ENCODE measurements at places on chromosomes 5 and 9.

DNA sequence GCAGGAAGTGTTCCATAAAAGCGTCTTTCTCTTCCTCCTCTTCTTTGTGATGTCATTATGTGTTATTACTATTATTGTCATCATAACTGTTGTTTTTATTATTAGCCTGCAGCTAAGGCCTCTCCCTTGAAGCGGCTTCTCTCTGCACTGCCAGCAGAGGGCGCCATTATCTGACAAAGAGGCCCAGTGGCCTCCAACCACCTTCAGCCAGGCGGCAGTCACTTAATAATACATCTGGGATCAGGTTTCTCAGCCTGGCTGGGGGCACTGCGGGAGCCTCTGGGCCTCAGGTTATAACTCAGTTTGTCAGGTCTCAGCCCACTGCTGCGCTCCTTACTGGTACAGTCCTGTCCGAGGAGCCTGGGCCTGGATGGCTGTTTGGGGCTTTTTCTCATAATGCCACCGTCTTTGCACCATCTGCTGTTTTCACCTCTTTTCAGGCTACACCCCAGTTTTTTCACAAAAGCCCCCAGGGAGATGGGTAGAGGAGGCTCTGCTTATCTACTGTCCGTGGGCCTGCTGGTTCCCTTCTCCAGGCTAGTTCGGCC, 281.9 kb downstream of the NSG2 start:
- DNase-seq: no peak

DNA sequence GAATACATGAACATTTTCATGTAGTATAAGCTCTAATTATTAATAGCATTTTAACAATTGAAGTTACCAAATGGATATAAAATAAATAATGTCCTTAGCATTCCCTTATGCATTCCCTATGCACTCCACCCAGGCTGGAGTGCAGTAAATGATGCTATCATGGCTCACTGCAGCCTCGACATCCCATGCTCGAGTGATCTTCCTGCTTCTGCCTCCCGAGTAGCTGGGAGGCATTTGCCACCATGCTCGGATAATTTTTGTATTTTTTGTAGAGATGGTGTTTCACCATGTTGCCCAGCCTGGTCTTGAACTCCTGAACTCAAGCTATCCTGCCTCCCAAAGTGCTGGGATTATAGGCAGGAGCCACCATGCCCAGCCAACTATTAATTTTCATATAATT, 184.0 kb downstream of the PBX3 start:
- no peak for DNase-seq

- no peak for DNase-seq
These were observed 31.0 kb downstream of the ABLIM3 start for GRCh38 chr5:149172261-149172660.

- DNase-seq: no peak
These were observed 9.8 kb upstream of the FANCC start for GRCh38 chr9:95327239-95327865.

DNA sequence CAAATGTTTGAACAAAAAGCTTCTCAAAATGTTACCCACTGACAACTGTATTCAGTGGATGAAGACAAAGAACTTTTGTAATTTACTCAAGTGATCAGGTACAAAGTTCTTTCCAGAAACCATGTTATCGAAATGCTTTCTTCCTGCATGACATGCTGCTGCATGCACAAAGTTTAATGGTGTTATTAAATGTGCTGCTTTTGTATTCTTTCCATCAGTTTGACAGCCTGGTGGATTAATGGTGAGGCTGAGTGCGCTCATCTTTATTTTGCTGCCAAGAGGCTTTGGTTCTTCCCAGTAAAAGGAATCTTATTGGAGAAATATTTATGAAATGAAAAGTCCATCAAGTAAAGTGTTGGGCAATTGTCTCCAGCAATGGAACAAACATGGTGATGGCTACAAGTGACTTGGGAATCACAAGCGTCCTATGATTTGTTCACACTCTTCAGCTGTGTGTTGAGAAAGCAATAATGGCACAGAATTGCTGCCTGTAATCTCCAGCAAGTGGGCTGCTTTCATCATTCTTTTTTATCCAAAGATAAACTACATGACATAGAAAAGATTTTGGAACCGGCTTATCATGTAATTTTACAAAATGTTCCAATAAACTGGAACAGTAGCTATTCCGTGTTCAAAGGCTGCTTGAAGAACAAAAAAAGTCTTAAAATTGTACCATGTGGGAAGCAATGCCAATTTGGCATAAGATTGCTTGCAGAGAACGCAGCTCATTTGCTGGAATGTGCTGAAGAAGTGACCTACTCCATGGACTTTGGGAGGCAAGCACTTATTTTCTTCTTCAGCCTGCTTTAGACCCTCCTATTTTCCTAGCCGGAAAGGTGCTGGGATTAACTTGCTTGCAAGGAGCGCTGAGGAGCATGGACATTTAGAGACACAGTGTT, 153.1 kb downstream of the HSD17B3 start:
- DNase-seq: no peak

GRCh38 chr9:135885100-135885853, 22.1 kb downstream of the CAMSAP1 start:
- peak; percentile 41 for DNase-seq

GRCh38 chr5:40649463-40650030, 30.2 kb upstream of the PTGER4 start:
- no peak for DNase-seq

DNA sequence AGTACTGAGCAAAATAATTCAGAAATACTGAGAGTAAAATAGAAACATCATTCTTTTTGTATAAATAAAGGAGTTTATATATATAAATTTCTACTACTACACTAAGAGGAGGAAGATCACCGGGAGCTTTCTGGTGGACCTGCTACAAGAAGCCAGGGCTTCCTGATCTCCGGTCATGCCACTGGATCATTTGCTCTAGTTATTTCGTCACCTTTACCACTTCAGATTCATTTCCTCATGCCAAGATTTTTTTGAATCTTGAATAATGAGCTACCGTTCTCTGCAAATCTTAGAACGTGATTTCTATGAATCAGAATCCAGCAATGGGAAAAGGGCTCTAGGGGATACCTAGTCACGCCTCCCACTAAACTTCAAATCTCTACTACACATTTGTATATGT, 51.9 kb upstream of the TBC1D9B start:
- no peak for DNase-seq

DNA sequence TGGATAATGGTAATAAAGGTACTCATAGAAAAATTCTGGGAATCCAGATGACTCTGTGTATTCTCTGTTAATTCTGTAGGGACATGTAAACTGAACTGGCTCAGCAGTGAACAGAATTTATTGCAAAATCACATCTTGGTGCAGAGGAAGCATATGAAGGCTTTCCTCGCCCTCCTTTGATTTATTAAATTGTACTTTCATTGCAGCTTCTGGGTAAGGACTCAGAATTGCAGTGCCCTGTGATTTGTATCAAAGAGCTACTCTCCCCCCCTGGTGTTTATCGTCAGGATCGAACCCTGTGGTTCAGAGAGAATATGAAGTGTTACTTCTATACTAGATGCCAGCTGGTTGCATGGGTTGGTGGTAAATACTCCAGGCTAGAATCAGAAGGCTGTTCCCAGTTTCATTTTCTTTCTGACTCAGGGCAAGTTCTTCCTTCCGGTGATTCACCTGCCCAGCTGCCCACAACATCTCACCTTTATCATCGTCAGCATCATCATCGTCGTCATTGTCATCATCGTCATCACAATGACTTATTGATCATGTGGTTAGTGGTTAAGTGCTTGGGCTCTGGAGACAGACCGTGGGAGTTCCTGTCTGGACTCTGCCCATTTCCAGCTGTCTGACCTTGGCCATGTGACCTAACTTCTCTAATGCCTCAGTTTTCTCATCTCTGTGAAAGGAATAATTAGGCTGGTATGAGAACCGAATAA, 238.8 kb downstream of the ARHGAP26 start:
- DNase-seq: peak; percentile 80

- DNase-seq: no peak
These were observed 288.8 kb upstream of the ADAMTSL1 start for GRCh38 chr9:18185196-18185595.

DNA sequence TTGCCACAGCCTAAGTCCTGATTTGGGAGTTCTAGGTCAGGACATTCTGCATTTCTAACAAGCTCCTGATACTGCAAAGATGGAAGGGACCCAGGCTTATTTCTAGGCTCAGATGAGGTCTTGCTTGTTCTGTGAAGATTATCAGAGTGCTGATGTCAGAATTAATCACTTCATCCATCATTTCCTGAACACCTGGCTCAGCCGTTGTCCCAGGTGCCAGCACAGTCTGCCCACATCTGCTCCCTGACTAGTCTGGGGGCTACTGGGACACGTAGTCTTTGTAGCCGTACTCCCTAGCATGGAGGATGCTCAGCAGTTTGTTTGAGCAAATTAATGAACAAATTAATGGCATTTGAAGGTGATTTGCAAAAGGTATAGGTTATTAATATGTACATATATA, 17.9 kb upstream of the SPINK4 start:
- no peak for DNase-seq

DNA sequence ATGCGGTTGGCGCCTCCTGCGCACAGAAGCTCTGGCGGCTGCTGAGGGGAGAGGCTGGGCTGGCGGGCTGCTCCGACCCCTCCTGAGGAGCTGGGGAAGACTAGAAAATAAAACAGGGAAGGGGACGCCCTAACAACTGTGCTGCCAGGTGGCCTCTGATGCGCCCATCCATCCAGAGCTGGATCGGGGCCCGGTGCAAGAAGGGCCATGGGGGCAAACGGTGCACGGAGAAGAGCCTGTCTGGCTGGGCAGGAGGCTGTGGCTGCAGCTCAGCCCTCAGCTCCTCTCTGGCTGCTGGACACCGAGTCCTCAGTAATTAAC, 21.0 kb upstream of the MRNIP start:
- DNase-seq: no peak

GRCh38 chr5:10272053-10272874, 22.2 kb downstream of the CCT5 start:
- no peak for DNase-seq

GRCh38 chr9:134283111-134283515, 43.1 kb upstream of the RXRA start:
- no peak for DNase-seq

DNA sequence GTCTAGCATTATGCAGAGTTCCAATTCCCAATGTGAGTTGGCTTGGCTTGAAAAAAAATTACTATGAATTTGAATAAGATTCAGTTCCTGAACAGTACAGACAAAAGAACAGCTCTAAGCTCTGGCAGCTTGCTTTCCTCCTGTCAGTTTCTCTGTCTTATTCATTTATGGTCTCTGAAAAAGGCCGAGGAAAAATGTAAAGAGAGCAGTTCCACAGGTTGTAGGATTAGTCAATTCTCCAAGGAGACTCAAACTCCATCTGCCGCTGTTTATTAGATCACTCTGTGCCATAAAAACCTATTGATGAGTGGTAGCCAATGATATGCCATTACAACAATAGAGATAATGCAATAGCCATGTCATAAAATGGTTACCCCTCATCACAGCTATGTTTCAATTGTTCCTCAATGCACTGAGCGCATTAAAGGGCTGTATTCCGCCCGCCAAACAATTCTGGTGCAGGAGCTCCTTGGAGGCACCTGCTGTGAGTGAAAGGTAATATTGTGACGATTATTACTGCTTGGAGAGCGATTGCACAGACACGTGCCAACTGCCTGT, 188.2 kb downstream of the ARRDC3 start:
- no peak for DNase-seq

- no peak for DNase-seq
These were observed 55.3 kb upstream of the POU4F3 start for GRCh38 chr5:146283344-146283761.

GRCh38 chr5:136211282-136212040, 18.5 kb upstream of the SMIM32 start:
- no peak for DNase-seq

DNA sequence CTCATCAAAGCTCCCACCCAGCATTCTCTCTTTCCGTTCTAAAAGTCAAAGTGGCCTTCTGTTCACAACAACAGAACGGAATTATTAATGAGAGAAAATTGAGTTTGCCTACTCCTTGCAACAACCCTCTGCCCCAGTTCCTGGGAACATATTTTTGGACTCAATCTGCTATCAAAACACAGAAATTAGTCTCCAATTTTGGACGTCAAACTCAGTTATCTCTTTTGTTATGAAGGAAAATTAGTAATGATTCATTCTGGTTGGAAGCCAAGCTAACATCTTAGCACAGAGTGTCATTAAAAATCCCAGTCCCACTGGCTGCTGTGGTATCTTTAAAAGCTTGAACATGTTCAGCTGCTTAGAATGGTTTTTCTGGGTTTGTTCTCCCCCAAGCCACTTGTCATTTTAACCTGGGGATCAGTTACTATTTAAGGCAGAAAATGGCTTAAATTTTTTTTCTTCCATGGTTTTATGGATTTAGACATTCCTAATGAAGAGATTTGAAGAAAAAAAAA, 343.2 kb downstream of the TRIM32 start:
- no peak for DNase-seq

DNA sequence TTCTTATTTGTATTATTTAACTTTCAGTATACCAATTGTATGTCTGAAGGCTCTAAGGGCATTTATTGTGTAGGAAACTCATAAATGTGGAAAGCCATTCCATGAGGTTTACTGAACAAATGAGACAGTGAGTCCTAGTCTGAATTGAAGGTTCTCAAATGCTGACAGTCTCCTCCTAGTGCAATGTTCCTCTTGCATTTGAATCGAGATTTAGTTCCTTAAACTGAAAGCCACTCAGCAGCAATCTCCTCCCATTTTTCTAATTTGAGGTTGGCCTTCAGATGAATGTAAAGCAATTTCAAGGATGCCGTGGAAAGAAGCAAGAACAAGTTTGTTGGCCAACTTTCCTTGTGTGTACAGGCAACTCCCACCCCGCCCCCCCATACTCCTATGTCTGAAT, 493.2 kb upstream of the KLF4 start:
- DNase-seq: no peak

DNA sequence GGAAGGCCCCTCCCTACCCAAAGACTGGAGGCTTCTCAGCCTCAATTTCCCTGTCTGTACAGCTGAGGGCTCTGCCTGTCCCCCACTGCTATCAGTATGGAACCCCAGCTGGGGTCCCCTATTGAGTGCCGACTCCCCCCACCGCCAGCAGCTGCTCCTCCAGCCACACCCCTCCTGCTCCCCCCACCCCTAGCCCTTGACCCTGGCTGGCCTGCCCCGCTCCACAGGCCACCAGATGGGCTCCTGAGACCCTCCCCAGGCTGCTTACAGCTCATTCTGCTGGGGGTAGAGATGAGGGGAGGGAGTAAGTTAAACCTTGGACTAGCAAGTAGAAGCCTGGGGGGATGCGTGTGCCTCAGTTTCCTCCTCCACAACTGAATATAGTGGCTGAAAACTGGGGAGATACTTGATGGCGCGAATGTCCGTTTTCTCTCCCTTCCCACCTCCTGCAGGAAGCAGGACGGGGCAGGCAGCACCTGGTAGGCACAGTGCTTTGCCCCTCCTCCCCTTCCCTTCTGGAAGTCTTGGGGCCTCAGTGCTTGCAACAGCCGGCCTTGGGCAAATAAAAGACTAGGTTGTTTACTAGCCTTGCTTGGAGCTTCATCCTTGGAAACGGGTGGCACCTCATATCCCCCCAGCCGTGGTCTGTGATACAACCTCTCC, 19.1 kb downstream of the URM1 start:
- DNase-seq: no peak

- DNase-seq: no peak
These were observed 100.0 kb downstream of the KIAA1958 start for GRCh38 chr9:112586599-112587155.

DNA sequence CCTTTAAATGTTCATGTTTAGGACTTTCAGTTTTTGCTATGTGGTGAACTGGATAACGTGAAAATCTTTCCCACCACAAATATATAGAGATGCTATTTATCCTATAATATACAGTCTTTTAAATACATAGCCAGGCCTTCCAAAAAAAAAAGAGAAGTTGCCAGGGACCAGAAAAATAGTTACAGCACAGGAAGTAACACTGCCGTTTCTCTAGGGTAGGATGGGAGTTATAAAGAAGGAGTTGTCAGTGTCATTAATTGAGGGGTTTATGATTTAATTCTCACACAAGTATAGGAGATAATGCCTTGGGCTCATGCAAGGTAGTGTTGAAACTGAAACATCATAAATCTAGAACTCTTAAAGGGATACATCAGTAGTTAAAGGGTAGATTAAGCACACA, 83.9 kb downstream of the LRRC70 start:
- no peak for DNase-seq
